ENCODE measurements at places on chromosomes 13 and 19. TPM values are rescaled to one million over a fixed set of nuclear protein-coding genes. Genes with fewer than 3 reads are reported as not detected.

Gene RPL36
- 719 TPM for total RNA-seq

Gene ZNF625
- 7.5 TPM for total RNA-seq

- DNase-seq = no peak
- H3K36me3 ChIP-seq = peaks cover 12% of the 10 kb centered on the region
- H3K4me1 ChIP-seq = peaks cover 19% of the 10 kb centered on the region
- peak overlapping the region; percentile 96 for H3K27ac ChIP-seq
Observed at GRCh38 chr19:18194554-18195238, 1.7 kb downstream of the MPV17L2 start.

DNA sequence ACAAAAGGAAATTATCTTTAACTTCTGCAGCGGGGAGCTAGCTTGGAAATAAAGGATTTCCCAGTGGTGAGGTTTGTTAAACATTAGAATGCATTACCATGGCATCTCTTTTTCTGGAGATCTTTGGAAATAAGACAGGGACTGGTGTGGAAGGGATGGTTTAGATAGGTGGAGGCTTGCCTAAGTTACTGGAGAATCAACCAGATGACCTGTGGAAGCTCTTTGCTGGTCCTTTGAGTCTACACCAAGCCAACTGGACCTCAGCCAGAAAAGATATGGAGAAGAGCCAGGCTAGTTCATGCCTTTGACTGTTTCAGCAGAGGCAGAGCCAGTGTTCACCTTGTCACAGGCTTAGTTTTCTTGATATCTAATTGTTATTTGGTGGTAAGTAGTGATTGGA, 134.7 kb downstream of the KCNRG start:
- H3K27ac ChIP-seq = no peak overlapping the region
- no peak for DNase-seq
- H3K4me1 ChIP-seq = peaks cover 13% of the 10 kb centered on the region
- H3K27me3 ChIP-seq = no peaks in the 10 kb centered on the region
- no peak overlapping the region for H3K4me3 ChIP-seq

- H3K36me3 ChIP-seq = peaks cover 92% of the 10 kb centered on the region
- H3K27ac ChIP-seq = no peak overlapping the region
- H3K4me1 ChIP-seq = no peaks in the 10 kb centered on the region
- H3K4me3 ChIP-seq = no peak overlapping the region
- DNase-seq = no peak
- no peaks in the 10 kb centered on the region for H3K27me3 ChIP-seq
Observed at GRCh38 chr19:5113633-5114586, 145.0 kb downstream of the KDM4B start.

DNA sequence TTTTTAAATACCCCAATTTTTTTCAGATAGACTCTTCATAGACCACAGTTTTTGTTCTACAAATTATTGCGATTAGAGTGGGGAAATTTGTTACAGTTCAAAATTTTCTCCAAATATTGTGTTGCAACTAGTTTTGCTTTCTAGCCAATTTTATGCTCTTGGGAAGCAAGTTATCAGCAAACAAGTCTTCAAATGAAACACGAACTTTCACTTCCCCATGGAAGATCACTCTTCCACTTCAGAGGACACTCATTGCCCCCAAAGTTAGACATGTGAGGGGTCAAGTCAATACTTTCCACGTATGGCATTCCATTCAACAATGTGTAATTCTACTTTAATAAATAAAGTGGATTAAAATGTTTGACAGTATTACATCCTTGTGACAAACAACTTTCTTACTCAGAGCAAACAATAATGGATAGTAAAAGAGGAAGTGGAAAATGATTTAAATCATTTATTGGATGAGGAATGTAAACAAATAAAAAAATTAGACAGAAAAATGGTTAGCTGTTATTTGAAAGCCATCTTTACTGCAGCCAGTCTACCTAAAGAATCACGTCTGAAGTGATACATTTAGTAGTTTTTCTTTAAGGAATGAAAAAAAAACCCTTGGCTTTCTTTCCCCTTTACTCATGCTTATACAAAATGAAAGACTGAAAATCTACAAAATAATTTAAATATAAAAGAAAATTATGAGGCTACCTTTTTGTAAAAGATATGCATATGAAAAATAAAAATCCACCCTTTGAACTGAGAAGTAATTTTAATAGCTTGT, 41.2 kb upstream of the TNFSF11 start:
- H3K4me3 ChIP-seq = no peak overlapping the region
- H3K36me3 ChIP-seq = no peaks in the 10 kb centered on the region
- no peaks in the 10 kb centered on the region for H3K27me3 ChIP-seq
- no peaks in the 10 kb centered on the region for H3K4me1 ChIP-seq
- DNase-seq = no peak
- H3K27ac ChIP-seq = no peak overlapping the region

DNA sequence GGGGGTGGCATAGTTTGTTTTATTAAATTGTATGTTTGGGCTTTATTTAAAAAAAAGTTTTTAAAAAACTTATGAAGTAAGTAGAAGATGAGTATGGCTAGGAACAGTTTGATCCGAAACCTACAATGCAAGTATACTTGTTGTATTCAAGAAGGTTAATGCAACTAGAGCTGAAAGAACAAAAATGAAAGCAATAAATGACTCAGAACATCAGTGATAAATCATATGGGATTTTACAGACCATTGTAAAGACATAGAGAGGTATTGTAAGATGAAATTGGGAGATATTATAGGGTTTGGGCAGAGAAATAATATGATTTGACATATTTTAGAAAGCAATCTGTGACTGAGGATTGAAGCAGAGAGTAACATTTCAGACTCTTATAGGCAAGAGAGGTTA, 1135.3 kb downstream of the SLITRK5 start:
- no peak overlapping the region for H3K4me3 ChIP-seq
- no peaks in the 10 kb centered on the region for H3K36me3 ChIP-seq
- no peaks in the 10 kb centered on the region for H3K4me1 ChIP-seq
- no peak for DNase-seq
- no peaks in the 10 kb centered on the region for H3K27me3 ChIP-seq

DNA sequence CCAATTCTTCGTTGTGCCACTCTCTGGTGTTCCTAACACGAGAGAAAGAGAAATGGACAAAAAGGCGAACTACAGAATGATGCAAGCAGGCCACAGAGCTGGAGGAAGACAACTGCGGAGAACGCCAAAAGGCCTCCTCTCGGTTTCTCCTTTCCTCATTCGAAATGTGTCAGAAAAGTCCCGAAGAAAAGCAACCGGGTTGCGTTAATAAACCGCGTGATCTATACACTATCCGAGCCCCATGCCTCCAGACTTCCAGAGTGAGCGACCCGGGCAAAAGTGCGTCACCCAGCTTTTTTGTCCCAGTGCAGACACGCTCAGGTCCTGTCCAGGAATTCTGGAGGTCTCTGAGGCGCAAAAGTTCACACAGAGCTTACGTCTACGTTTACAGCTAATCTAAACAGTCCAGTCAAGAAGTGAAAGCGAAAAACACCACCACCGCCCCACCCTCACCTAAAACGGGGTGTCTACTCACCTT, 413 bp downstream of the N4BP2L2 start:
- H3K27me3 ChIP-seq = no peaks in the 10 kb centered on the region
- H3K4me3 ChIP-seq = peak overlapping the region; percentile 84
- H3K36me3 ChIP-seq = peaks cover 13% of the 10 kb centered on the region
- no peak for DNase-seq
- H3K27ac ChIP-seq = peak overlapping the region; percentile 89

DNA sequence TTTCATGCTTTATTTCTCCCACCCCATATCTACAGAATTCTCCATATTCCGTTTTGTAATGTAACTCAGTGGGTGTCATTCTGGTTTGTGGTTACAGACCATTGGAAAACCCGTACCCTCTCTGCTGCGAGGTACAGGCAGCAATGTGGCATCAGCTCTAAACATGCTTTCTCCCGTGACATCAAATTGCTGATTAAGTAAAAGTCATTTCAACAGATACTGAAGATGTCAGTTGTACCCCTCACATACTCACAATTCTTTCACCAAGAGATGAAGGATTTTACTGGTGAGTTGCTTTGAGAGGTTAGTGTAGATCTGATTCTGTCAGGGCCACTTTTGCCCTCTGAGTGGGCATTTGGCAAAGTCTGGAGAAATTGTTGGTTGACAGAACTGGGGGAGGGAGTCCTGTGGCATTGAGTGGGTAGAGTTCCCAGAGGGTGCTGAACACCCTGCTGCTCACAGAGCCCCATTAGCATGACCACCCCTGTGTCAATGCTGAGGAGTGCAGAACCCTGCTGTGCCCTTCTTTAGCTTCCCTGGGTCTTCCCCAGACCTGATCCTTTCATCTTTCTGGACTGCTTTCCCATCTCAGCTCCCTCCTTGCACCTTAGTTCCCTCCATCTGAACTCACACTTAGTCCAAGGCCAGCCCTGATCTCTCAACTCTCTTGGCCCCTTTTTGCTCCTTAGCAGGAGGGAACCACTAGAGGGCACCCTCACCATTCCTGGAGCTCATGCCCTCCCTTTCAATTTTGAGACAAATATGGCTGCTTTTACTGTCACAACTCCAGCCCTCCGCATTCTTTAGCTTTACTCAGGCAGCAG, 39.9 kb upstream of the CEACAM8 start:
- no peaks in the 10 kb centered on the region for H3K36me3 ChIP-seq
- no peak overlapping the region for H3K27ac ChIP-seq
- H3K4me1 ChIP-seq = no peaks in the 10 kb centered on the region
- H3K27me3 ChIP-seq = no peaks in the 10 kb centered on the region
- no peak for DNase-seq

DNA sequence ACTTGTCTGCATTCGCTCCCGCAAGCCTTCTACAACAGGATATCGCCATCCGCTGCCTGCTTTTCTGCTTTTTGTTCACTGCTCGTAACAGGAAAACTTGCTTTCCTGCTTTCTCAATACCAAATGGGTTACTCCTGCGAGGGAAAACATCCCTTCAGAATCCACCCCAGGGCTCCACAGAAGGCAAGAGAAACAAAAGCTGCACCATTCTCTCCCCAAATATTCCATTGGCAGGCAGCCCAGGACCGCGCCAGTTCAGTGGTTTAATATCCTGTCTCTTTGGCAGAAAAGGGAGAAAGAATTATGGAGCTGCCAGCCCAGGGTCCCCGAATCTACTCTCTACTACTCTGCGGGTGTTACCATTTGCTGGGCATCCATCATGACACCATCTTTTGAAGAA, 84.7 kb upstream of the DOCK9 start:
- peak overlapping the region; percentile 35 for H3K4me3 ChIP-seq
- no peaks in the 10 kb centered on the region for H3K27me3 ChIP-seq
- DNase-seq = no peak
- H3K36me3 ChIP-seq = no peaks in the 10 kb centered on the region

DNA sequence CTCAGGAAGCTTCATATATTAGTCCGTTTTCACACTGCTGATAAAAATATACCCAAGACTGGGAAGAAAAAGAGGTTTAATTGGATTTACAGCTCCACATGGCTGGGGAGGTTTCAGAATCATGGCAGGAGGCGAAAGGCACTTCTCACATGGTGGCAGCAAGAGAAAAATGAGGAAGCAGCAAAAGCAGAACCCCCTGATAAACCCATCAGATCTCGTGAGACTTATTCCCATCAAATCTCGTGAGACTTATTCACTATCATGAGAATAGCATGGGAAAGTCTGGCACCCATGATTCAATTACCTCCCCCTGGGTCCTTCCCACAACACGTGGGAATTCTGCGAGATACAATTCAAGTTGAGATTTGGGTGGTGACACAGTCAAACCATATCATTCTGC, 23.1 kb downstream of the FLT3 start:
- no peak overlapping the region for H3K27ac ChIP-seq
- no peak overlapping the region for H3K4me3 ChIP-seq
- no peak for DNase-seq
- H3K36me3 ChIP-seq = no peaks in the 10 kb centered on the region
- no peaks in the 10 kb centered on the region for H3K27me3 ChIP-seq
- H3K4me1 ChIP-seq = no peaks in the 10 kb centered on the region

- H3K4me3 ChIP-seq = no peak overlapping the region
- H3K36me3 ChIP-seq = no peaks in the 10 kb centered on the region
- no peak for DNase-seq
- no peaks in the 10 kb centered on the region for H3K4me1 ChIP-seq
Observed at GRCh38 chr19:33552928-33553279, 31.3 kb upstream of the PEPD start.
